Frontal cortex (tissue), 4 donors: ENCODE measurements at places on chromosomes 4 and X. TPM values are rescaled to one million over a fixed set of nuclear protein-coding genes. Genes with fewer than 3 reads are reported as not detected.

GRCh38 chr4:108355186-108355901 is 186.6 kb upstream of the LEF1 start:
- no peak for DNase-seq

- no peak for DNase-seq
Measured at GRCh38 chr4:53921856-53922255, 142.5 kb downstream of the CHIC2 start.

DNA sequence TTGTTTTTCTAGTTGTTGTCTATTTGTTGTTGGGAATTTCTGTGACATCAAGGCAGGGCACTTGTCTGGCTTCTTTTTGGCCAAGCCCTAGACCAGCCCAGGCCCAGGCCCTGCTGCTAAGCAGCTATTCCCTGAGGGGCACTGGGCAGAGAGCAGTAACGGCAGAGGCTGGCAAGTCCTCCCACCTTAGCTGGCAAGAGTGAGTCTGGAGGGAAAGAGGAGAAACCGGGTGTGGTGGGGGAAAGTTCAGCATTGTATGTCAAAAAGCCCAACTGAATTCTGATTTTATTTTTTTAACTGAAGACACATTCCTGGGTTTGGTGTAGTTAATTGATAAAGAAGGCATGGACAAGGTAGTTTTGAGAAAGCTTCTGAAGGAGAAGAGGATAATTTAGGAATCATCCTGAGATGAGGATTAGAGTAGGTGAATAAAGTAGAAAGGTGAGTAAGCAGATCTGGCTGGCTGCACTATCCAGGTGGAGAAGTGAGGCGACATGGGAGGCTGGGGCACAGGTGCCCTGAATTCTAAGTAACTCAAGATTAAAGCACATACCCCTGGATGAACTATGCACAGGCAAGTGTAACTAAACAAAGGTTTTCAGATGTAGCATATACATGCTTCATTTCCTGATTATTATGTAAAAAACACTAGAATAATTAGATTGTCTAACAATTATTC is 57.4 kb downstream of the TAPT1 start:
- no peak for DNase-seq

DNA sequence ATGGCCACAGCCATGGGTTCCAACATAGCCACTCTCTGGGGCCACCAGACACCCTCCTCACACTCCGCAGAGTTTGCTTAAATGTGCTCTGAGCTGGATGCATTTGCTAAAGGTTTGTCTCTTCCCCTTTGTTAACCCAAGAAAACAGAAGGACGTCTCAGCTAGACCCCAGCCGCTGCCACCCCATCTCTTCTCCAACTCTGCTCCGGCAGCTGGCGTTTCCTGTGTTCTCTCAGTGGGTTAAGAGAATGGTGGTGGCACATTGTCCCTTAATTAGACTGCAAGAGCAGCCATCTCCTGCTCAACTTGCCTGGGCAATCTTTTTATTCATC is 43.7 kb upstream of the FAM9C start:
- DNase-seq, result no peak

Gene PNMA6F
- 0.82 TPM for total RNA-seq

DNA sequence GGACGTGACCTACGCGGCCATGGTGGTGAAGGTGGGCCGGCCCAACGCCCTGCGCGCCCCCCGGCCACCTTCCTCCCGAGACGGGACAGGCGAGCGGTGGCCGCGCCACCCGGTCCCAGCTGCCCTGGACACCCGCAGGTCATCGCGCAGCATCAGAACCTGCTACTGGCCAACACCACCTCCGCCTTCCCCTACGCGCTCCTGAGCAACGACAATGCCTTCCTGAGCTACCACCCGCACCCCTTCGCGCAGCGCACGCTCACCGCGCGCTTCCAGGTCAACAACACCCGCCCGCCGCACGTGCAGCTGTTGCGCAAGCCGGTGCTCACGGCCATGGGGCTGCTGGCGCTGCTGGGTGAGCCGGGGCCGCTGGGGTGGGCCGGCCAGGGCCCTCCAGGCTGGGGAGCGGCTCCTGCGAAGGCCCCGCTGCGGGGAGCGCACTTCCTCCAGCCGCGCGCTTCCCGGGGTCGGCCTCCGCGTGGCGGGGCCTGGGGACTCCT is 9.0 kb upstream of the SLC26A1 start:
- DNase-seq, result no peak

Gene PDE6B
- 2.0 TPM for total RNA-seq

- DNase-seq, result no peak
Measured at GRCh38 chr4:30181918-30182317, 538.3 kb upstream of the PCDH7 start.

GRCh38 chr4:180436361-180436760 is 1806.8 kb upstream of the TENM3 start:
- no peak for DNase-seq
